Epithelial cell of proximal tubule (primary cell): ENCODE measurements at places on chromosomes 3 and 15. TPM values are rescaled to one million over a fixed set of nuclear protein-coding genes. Genes with fewer than 3 reads are reported as not detected.

- DNase-seq, result no peak
Observed at GRCh38 chr3:150742679-150743078, 20.3 kb downstream of the SIAH2 start.

DNA sequence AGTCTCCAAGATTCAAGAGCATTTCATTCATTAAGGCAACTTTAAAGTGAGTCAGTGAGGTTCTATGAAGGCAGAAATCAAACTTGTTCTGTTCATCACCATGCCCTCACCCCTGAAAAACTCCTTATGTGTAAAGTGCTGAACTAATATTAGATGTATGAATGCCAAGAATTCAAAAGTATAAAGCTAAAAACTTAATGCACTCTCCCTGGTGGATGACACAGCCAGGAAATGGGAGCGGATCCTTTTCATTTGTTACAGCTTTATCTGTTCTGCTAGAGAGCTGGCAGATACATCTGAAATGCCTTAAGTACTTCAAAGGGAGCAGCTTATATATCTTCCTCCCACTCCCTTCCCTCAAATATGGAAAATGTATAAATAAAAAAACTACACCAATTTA, 8.2 kb downstream of the TXNRD3 start:
- no peak for DNase-seq

DNA sequence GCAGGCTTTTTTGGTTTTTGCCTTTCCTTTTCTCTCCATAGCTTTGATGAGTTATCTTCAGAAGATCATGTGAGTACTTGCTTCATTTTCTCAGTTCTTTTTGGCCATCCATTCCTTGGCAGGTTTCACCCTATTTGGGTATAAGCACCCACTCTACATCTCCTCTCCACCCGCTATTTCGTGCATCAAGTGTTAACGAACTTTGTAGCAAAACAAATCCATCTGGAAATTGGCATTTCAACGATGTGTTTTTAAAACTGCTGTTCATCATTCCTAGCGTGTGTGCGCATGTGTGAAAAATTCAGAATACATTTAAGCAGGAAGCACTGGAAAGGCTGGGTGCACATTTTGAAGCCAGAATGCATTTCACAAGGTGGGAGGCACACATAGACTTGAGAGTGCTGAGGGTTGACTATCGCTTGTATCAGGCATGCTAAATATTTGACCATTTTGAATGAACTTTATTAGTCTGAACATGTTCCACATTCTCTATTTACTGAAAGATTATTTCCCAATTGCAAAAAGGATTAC, 89.7 kb upstream of the FHIT start:
- no peak for DNase-seq

DNA sequence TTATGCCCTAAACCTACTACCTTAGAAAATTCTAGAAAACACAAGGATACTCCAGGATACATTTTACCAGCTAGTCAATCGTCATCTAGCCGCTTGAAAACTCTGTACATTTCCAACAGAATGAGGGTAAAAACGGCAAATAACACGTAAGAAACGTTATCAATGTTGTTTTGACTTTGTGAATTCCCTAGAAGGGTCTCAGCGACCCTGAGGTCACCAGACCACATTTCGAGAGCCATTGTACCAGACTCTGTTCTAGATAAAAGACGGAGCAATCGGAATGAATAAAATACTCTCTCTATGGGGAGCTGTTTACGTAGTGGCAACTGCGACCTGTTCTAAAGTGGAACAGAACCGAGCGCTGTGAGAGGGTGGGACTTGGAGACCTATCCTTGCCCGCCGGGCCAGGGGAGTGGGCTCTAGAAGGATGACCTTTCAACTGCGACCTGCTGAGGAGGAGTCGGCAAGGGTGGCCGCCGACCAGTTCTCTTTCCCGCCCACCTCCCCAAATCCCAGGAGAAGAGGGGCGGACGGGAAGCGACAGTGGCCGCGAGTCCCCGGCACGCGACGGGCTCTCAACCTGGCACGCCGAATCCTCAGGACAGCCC, 778 bp upstream of the AP4E1 start:
- DNase-seq, result no peak

GRCh38 chr3:122789585-122790273, 3.9 kb downstream of the HSPBAP1 start:
- DNase-seq, result no peak

- DNase-seq, result no peak
Observed at GRCh38 chr3:58679446-58679845, 12.9 kb upstream of the FAM3D start.

DNA sequence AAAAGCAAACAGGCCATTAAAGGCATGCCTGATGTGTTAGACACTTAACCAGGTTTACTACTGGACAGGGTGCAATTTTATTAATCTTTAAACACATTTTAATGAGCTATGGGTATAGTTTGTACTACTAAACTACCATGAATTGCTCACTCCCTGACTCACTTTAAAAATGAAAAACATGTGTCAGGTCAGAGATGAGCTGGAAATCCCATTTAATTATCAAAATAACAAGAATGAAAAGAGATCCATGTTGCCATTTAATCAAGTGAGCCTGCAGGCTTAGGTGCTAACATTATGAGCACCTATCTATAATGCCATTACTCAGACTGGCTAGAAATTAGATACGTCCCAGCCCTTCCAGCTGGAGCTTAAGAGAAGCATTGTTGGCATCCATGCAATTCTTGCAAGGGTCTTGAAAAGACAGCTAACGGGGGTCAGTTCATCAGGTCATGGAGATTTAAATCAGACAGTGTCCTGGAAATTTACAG, 224.4 kb downstream of the THRB start:
- peak; percentile 55 for DNase-seq

DNA sequence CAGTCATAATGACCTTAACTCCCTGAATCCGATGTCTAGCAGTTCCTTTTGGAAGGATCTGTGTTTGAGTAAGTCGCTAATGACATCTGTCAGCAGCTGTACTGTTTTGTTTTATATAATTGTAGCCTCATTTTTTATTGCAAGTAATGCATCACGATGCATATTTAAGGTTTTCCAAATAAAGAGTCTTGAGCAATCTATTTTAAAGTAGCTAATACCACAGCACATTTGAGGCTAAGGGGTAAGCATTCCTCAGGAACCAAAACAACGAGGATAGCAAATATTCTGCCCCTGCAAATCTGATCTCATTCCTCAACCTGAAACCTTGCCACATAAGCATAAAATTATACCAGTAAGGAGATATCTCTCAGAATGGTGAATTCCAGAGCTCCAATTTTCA, 98.7 kb downstream of the TBC1D5 start:
- DNase-seq, result no peak

DNA sequence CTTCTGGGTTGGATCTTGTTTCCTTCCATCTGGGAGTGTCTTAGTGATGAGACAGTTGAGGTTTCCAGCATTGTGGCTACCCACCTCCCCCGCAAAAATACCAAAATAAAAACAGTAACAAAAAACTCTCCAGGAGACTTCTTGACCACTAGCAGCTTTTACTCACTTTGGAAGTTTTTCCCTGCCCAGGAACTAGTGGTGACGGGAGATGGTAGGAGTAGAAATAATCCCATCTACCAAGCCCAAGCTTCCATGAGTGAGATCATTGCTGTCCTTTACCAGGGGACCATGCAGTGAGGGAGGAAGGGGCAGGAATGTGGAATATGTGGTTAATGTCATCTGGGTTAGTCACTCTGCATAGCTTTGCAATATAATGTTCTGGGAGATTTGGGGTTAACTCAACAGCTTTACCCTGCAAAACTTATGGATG, 187.7 kb downstream of the ITPR1 start:
- no peak for DNase-seq

- DNase-seq, result no peak
Observed at GRCh38 chr3:43298292-43298691, 12.0 kb downstream of the SNRK start.

- no peak for DNase-seq
Observed at GRCh38 chr3:151592287-151592686, 131.4 kb upstream of the IGSF10 start.

DNA sequence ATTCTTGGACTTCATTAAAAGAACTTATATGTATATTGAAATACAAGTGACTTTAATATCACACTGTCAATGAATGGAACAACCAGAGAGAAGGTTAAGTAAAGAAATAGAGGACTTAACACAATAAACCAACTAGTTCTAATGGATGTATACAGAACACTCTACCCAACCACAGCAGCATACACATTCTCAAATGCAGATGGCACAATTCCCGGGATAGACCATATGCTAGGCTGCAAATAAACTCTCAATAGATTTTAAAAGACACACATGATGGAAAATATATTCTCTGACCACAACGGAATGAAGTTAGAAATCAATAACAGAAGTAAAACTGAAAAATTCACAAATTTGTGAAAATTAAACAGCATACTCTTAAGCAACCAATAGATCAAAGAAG, 214.3 kb upstream of the LINGO1 start:
- no peak for DNase-seq

- DNase-seq, result no peak
Observed at GRCh38 chr15:72962054-72962702, 90.1 kb upstream of the NEO1 start.

Gene CAND2
- total RNA-seq, result 5.9 and 6.1 TPM in 2 replicates

Gene SRPRB
- total RNA-seq, result 18.7 and 41.7 TPM in 2 replicates

Gene TM4SF1
- total RNA-seq, result 304 and 345 TPM in 2 replicates

Gene SKOR1
- not detected in 2 replicates for total RNA-seq

Gene PPIP5K1
- total RNA-seq, result 5.9 and 6.7 TPM in 2 replicates

Gene ADCY5
- total RNA-seq, result 0.07 and 2.7 TPM in 2 replicates
